ENCODE measurements at places on chromosomes 13 and 19.

DNA sequence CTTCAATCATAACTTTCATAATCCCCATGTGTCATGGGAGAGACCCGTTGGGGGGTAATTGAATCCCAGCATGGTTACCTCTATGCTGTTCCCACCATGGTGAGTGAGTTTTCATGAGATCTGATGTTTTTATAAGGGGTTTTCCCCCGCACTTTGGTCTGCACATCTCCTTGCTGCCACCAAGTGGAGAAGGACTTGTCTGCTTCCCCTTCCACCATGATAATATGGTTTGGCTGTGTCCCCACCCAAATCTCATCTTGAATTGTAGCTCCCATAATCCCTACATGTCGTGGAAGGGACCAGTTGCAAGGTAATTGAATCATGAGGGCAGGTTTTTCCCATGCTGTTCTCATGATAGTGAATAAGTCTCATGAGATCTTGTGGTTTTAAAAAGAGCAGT, 524.9 kb downstream of the SLITRK5 start:
- DNase-seq = no peak

- DNase-seq = no peak
These were observed 470.0 kb downstream of the TSHZ3 start for GRCh38 chr19:30879225-30879624.

DNA sequence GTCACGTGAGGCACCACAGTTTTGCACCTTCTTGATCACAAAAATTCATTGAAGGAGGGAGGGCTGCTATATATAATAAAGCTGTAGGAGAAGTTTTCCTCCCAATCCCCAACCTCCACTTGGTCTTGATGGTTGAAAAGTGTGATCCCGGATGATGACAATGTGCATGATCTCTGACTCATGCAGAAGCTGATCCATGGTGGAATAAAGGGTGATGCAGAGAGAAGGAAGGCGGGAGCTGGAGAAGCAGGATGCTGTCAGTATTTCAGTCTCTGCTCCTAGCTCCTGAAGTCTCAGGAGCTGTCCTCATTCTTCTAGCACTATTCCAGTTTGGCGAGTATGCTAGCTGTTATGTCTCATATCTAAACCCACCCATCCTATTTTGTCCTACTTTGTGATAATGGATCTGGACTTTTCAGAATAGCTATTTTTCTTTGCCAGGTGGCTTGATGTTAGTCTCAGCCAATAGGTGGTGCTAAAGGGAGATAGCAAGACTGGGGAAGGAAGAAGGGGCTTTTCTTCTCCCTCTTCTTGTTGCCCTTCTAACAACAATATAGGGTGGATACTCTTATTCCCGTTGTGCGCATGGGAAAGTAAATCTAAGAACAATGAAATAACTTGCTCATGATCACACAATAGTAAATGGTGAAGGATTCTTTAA, 65.6 kb upstream of the HTR2A start:
- DNase-seq = no peak

- DNase-seq = no peak
These were observed 14.4 kb downstream of the SAMD4B start for GRCh38 chr19:39356647-39357046.

DNA sequence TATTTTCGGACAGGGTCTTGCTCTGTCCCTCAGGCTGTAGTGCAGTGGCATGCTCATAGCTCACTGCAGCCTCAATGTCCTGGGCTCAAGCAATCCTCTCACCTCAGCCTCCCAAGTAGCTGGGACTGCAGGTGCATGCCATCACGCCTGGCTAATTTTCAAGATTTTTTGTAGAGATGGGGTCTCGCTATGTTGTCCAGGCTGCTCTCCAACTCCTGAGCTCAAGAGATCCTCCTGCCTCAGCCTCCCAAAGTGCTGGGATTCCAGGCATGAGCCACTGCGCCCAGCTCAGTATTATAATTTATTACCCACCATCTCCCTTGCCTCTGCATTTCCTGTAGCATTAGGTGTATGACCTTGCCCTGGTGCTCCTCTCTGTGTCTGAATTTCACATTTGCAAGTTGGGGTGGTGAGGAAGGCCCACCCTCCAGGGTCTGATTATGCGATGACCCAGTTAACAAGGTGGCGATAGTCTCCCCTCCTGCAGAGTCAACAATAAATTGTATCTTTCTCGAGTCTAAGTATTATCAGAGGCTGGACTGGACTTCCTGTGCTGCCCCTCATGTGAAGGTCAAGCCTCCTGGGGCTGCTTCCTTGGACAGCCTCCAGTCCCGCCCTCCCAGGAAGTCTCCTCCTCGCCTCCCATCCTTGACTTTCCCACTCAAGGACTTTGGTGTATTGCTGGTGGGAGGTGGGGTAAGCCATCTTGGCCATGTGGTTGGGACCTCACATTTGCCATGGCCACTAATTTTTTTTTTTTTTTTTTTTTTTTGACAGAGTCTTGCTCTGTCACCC, 1.5 kb upstream of the TUBB4A start:
- DNase-seq = no peak
